Kidney (tissue), 22 donors: ENCODE measurements at places on chromosomes 4 and X. TPM values are rescaled to one million over a fixed set of nuclear protein-coding genes. Genes with fewer than 3 reads are reported as not detected.

GRCh38 chr4:100083289-100083688 is 107.0 kb downstream of the DDIT4L start:
- H3K27ac ChIP-seq, result no peak overlapping the region
- H3K4me3 ChIP-seq, result no peak overlapping the region
- no peaks in the 10 kb centered on the region for H3K4me1 ChIP-seq
- no peaks in the 10 kb centered on the region for H3K36me3 ChIP-seq
- DNase-seq, result no peak

GRCh38 chrX:136639506-136640176 is 8.3 kb upstream of the CD40LG start:
- H3K36me3 ChIP-seq, result no peaks in the 10 kb centered on the region
- H3K4me1 ChIP-seq, result no peaks in the 10 kb centered on the region
- no peak overlapping the region for H3K4me3 ChIP-seq
- no peak overlapping the region for H3K27ac ChIP-seq
- no peaks in the 10 kb centered on the region for H3K27me3 ChIP-seq

DNA sequence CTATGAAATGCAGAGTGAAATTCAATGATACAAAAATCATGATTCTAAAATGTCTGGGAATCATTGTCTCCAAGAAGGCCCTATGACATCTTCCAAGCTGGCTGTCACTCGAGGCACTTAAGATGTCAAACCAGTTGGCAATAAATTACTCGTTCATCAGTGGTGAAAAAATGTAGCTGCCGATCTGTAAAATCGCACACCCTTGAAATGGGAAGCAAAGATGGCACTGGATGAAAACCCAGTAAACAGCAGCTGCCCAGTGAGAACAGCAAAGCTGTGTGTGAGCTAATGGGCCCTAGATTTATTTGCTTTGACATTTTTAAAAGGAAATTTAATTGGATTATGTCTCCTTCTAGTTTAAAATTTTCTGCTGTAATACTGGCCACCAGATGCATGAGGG is 181.9 kb upstream of the NDP start:
- H3K4me3 ChIP-seq, result no peak overlapping the region
- DNase-seq, result no peak
- no peaks in the 10 kb centered on the region for H3K4me1 ChIP-seq
- no peaks in the 10 kb centered on the region for H3K36me3 ChIP-seq
- no peak overlapping the region for H3K27ac ChIP-seq
- no peaks in the 10 kb centered on the region for H3K27me3 ChIP-seq

- DNase-seq, result no peak
- no peak overlapping the region for H3K4me3 ChIP-seq
- no peaks in the 10 kb centered on the region for H3K27me3 ChIP-seq
- H3K4me1 ChIP-seq, result no peaks in the 10 kb centered on the region
- H3K36me3 ChIP-seq, result no peaks in the 10 kb centered on the region
- no peak overlapping the region for H3K27ac ChIP-seq
These were observed 926.9 kb downstream of the FAT4 start for GRCh38 chr4:126241634-126242033.

- peak; percentile 66 for DNase-seq
- H3K4me1 ChIP-seq, result no peaks in the 10 kb centered on the region
- no peak overlapping the region for H3K27ac ChIP-seq
- H3K27me3 ChIP-seq, result no peaks in the 10 kb centered on the region
- no peaks in the 10 kb centered on the region for H3K36me3 ChIP-seq
These were observed 96.0 kb downstream of the TENM3 start for GRCh38 chr4:182339221-182339641.

DNA sequence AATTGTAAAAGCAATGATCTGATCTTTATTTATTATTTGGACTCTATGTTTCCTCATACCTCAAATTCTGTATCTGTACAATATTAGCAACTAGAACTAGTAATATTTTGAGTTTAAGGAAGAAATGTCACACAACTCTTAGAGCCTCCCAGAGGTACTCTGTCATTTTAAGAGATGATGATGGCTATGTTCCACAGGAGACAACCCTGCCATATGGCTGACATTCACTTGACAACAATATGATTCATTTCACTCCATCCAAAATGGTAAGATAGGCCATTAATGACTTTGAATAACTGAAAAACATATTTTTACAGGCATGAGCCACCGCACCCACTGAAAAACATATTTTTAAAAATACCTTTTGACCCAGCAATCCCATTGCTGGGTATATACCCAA is 190.3 kb downstream of the MAML3 start:
- no peak overlapping the region for H3K4me3 ChIP-seq
- no peak for DNase-seq
- H3K4me1 ChIP-seq, result no peaks in the 10 kb centered on the region
- no peak overlapping the region for H3K27ac ChIP-seq

DNA sequence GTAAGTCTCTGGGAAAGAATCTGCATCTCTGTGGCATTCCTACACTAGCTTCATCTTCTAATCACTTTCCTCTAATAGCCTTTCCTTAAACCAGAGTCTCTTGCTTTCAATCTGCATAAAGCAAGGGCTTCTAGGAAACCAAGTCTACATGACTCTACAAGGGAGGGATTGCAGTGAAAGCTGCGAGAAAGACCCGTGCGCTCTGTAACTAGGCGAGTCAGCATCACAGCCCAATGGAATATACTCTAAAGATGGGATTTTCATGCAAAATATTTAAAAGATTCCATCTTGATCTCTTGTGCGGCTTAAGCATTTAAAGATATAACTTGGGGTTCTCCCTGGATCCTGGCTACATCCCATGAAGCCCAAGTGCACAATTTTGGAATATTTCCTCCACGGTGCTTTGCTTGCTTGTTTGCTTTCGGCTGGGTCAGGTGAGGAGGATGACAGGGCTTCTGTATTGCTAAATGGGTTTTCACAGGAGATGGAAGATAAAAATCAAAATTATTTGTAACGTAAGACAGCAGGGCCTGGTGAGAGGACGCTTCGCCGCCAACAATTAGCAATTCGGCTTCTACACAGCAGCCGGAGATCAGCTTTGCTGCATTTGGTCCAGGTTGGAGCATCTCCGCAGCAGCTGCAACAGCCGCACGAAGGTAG is 687 bp upstream of the GRIA2 start:
- no peaks in the 10 kb centered on the region for H3K36me3 ChIP-seq
- peaks cover 10% of the 10 kb centered on the region for H3K27me3 ChIP-seq
- DNase-seq, result no peak
- no peaks in the 10 kb centered on the region for H3K4me1 ChIP-seq
- H3K4me3 ChIP-seq, result no peak overlapping the region

DNA sequence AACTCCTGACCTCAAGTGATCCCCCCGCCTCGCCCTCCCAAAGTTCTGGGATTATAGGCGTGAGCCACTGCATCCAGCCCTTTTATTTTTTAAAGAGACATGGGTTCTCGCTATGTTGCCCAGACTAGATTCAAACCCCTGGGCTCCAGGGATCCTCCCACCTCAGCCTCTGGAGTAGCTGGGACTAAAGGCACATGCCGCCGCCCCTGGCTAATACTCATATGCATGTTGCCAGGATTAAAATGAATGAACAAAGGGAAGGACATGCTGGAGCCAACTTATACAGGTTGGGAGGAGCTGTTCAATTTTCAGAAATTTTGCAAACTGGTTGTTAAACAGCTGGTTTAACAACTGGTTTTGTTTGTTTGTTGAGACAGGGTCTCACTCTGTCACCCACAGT is 1.4 kb upstream of the FTSJ1 start:
- no peaks in the 10 kb centered on the region for H3K4me1 ChIP-seq
- DNase-seq, result no peak
- no peak overlapping the region for H3K4me3 ChIP-seq
- H3K36me3 ChIP-seq, result no peaks in the 10 kb centered on the region
- no peaks in the 10 kb centered on the region for H3K27me3 ChIP-seq

GRCh38 chr4:100962698-100963097 is 384.6 kb downstream of the PPP3CA start:
- no peak overlapping the region for H3K4me3 ChIP-seq
- no peaks in the 10 kb centered on the region for H3K36me3 ChIP-seq
- no peaks in the 10 kb centered on the region for H3K27me3 ChIP-seq
- no peak overlapping the region for H3K27ac ChIP-seq
- H3K4me1 ChIP-seq, result no peaks in the 10 kb centered on the region

GRCh38 chrX:4550018-4550417 is 836.6 kb upstream of the PRKX start:
- peak; percentile 2 for DNase-seq
- H3K27me3 ChIP-seq, result no peaks in the 10 kb centered on the region
- no peaks in the 10 kb centered on the region for H3K36me3 ChIP-seq

DNA sequence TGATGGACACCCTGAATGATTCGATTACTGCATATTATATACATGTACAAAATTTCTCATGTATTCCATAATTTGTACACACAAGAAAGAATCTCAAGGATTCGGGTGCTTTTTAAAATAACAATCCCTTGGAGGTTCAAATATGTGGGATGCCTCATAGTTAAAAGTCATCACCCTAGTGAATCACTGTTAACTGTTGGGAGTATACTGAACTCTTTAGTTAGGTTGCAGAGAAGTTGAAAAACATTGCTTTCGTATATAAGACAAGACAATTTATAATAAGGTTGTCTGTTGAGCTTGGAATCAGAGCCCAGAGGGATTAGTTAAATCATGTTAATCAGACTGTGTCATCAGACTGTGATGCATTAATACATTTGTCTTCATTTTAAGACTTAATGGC is 15.6 kb downstream of the DCK start:
- no peaks in the 10 kb centered on the region for H3K27me3 ChIP-seq
- H3K4me3 ChIP-seq, result no peak overlapping the region
- H3K27ac ChIP-seq, result no peak overlapping the region
- no peak for DNase-seq

DNA sequence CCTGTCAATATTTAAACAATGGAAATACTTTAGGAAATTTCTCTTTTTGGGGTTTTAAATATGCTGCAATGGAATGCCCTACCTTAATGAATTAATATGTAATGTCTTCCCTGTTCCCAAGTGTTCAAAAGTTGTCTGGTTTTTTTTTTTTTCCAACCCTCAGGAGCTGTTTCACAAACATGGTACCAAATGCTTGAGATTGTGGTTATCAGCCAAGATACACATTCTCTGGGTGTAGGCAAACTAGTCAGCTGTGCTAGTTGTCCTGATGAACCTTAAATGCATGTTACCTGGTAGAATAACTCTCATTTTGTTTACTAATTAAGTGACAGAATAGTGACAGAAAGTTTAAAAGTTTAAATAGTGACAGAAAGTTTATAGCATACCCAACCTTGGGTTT is 50.7 kb downstream of the FHL1 start:
- H3K36me3 ChIP-seq, result no peaks in the 10 kb centered on the region
- DNase-seq, result no peak
- no peaks in the 10 kb centered on the region for H3K27me3 ChIP-seq
- no peak overlapping the region for H3K4me3 ChIP-seq

DNA sequence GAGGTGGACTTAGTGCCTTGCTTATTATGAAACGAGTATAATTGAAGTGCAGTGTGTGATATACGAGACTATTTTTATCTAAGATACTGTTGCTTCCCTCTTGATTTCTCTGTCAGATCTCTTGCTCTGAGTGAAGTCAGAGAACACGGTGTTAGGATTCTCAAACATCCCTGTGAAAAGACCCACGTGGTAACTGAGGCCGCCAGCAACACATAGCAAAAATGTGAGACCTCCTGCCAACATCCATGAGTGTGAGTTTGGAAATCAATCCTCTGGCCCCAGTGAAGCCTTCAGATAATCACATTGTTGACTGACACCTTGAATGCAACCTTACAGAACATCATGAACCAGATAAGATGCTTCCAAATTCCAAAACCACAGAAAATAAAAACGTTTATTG is 954.4 kb downstream of the FAT4 start:
- H3K36me3 ChIP-seq, result no peaks in the 10 kb centered on the region
- DNase-seq, result no peak
- H3K27ac ChIP-seq, result no peak overlapping the region
- no peaks in the 10 kb centered on the region for H3K27me3 ChIP-seq
- H3K4me1 ChIP-seq, result no peaks in the 10 kb centered on the region
- H3K4me3 ChIP-seq, result no peak overlapping the region

- no peaks in the 10 kb centered on the region for H3K27me3 ChIP-seq
- H3K36me3 ChIP-seq, result no peaks in the 10 kb centered on the region
- DNase-seq, result no peak
- no peak overlapping the region for H3K4me3 ChIP-seq
- no peaks in the 10 kb centered on the region for H3K4me1 ChIP-seq
These were observed 300.0 kb downstream of the ANK2 start for GRCh38 chr4:113349430-113349829.

DNA sequence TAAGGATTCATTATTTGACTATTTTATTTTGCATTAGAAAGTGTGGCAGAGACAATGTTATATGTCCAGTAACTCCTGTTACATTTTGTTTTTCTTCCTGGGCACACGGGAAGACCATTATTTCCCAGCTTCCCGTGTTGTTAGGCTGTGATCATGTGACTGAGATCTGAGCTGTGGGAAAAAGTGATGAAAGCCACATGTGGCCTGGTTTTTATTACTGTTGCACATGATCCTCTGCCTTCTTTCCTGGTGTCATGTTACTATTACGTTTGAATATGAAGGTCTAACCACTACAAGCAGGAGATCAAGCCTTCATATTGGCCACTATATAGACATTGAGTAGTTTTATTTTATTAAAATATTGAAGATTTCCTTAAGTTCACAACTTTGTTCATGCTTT is 28.2 kb upstream of the MID1 start:
- H3K4me1 ChIP-seq, result no peaks in the 10 kb centered on the region
- H3K4me3 ChIP-seq, result no peak overlapping the region
- H3K27me3 ChIP-seq, result no peaks in the 10 kb centered on the region
- H3K27ac ChIP-seq, result no peak overlapping the region
- no peaks in the 10 kb centered on the region for H3K36me3 ChIP-seq

GRCh38 chr4:171919314-171919713 is 106.1 kb downstream of the GALNTL6 start:
- H3K4me3 ChIP-seq, result no peak overlapping the region
- H3K4me1 ChIP-seq, result no peaks in the 10 kb centered on the region
- no peak overlapping the region for H3K27ac ChIP-seq
- H3K36me3 ChIP-seq, result no peaks in the 10 kb centered on the region
- no peaks in the 10 kb centered on the region for H3K27me3 ChIP-seq
- no peak for DNase-seq

GRCh38 chrX:57595381-57595811 is 3.6 kb downstream of the ZXDB start:
- no peak overlapping the region for H3K27ac ChIP-seq
- H3K4me1 ChIP-seq, result no peaks in the 10 kb centered on the region
- no peaks in the 10 kb centered on the region for H3K27me3 ChIP-seq
- DNase-seq, result peak; percentile 1
- H3K36me3 ChIP-seq, result no peaks in the 10 kb centered on the region
- H3K4me3 ChIP-seq, result no peak overlapping the region

GRCh38 chr4:45539142-45539814 is 584.6 kb downstream of the GABRG1 start:
- H3K27ac ChIP-seq, result no peak overlapping the region
- DNase-seq, result no peak
- H3K4me3 ChIP-seq, result no peak overlapping the region
- no peaks in the 10 kb centered on the region for H3K27me3 ChIP-seq
- no peaks in the 10 kb centered on the region for H3K36me3 ChIP-seq

GRCh38 chr4:60359746-60360367 is 840.3 kb upstream of the ADGRL3 start:
- H3K27ac ChIP-seq, result no peak overlapping the region
- H3K27me3 ChIP-seq, result no peaks in the 10 kb centered on the region
- H3K4me3 ChIP-seq, result no peak overlapping the region
- DNase-seq, result no peak
- H3K36me3 ChIP-seq, result no peaks in the 10 kb centered on the region
- no peaks in the 10 kb centered on the region for H3K4me1 ChIP-seq

The STK32B gene
- total RNA-seq, result 18.2 TPM

The CDKL2 gene
- total RNA-seq, result 15.9 TPM

The DMRTC1B gene
- 2.0 TPM for total RNA-seq

The EDNRA gene
- total RNA-seq, result 8.1 TPM

The SPANXN2 gene
- not detected for total RNA-seq

The MYOZ2 gene
- 0.19 TPM for total RNA-seq

The SPANXN4 gene
- total RNA-seq, result not detected

The CD38 gene
- total RNA-seq, result 8.9 TPM

The OTC gene
- not detected for total RNA-seq

The PGAM4 gene
- total RNA-seq, result not detected

The ZNF827 gene
- total RNA-seq, result 22.6 TPM
